NCI-H2227 treated with DMSO at 0.1 percent for 48 hours (cell line): ENCODE measurements at places on chromosomes 11 and 22.

- DNase-seq = no peak
These were observed 536 bp downstream of the YWHAH start for GRCh38 chr22:31944700-31945442.

DNA sequence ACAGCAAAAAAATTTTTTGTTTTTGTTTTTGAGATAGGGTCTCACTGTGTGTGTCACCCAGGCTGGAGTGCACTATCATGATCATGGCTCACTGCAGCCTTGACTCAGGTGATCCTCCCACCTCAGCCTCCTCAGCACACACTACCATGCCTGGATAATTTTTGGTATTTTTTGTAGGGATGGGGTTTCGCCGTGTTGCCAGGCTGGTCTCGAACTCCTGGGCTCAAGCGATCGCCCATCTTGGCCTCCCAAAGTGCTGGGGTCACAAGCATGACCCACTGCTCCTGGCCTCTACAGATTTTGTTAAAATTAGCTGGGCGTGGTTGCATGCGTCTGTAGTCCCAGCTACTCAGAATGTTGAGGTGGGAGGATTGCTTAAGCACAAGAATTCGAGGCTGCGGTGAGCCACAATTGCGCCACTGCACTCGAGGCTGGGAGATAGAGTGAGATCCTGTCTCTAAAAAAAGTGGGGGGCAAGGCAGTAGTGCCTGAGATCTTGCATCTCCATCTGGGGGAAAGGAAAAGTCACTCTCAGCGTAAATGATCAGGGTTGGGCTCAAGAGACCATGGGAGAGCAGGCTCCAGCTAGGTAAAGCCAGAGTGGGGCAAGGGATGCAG is 10.6 kb upstream of the DGKZ start:
- DNase-seq = no peak

DNA sequence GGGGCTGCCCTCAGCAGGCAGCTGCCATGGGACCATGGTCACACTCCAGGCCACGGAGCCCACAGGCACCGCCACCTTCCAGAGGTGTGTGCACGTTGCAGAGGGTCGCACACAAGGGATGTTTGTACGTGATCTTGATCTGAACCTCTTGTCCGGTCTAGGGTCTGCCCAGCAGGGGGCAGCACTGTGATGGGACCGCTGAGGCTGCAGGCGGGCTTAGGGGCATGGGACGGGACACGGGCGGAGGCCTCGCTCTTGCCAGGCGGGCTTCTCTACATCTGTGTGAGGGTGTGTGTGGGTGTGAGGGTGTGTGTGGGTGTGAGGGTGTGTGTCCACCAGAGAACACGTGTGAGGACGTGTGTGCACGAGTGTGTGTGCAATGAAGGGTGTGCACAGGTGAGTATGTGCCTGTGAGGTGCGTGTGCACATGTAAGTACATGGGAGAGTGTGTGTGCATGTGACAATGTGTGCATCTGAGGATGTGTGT is 52.4 kb downstream of the CACNA1I start:
- DNase-seq = no peak

DNA sequence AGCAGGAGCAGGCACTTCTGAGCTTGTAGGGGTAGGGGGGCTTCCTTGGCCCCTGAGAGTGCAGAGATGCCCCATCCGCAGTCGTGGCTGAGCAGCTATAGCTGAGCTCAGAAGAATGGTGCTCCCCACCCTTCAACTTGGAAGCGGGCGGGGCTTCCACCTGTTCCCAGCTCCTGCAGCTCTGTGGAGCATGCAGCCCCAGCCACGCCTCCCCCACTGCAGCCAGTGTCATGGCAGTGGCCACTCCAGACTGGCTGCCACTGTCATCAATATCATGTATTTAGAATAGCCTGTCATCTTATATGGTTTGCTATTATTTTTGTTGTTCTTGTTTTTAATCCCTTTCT is 213.1 kb downstream of the LRRC4C start:
- DNase-seq = no peak

GRCh38 chr11:60914633-60915247 is 782 bp downstream of the TMEM109 start:
- no peak for DNase-seq

DNA sequence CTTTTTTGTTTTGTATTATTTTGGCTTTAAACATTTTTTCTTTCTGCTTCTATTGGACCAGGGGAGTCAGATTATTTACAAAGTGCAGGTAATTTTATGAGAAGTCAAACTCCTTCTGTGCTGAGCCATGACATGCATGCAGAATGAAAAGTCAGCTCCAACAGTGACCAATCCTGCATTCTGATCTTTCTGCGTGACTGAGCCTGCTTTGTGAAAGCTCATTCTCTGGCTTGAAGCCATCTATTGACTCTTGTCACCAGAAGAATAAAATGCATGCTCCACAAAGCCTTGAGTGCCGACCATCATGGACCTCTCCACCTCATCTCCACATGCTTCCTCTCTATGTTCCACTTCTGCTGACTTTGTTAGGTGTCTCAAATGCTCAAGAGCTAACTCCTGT is 50.2 kb downstream of the MIAT start:
- DNase-seq = no peak

DNA sequence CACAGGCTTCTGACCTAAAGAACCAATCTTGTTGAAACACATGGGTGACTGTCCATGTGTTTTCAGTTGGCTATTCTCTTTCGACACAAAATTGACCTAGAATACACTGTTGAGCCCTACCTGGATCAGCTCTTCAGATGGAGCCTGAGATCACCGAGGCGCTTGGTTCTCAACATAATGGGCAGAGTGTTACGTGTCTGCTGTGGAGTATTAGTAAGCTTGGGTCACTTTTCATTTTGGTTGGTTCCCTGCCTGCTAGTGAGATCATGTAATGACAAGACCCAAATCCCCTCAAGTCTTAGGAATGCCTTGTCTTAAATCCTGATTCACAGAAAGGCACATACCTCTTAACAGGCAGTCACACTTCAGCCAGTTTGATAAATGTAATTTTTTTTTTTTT is 8.7 kb downstream of the MED19 start:
- no peak for DNase-seq

DNA sequence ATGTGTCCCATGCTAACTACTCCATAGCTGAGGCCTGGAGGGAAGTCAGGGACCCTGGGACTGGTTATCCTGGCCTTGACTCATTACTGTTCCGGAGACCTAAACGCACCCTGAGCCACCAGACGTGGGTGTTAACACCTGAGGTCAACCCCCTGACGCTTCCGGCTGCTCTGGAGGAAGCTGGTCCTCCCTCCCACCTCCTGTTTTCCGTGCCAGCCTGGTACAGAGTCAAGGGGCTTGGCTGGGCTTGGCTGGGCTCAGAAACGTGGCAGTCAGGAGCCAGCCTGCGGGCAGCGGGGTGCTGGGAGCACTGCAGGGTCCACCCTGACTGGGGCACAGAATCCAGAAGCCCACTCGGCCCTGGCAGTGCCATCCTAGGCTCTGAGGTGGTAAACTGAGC is 2.6 kb downstream of the TMPRSS4 start:
- no peak for DNase-seq

GRCh38 chr22:38258895-38259294 is 13.9 kb downstream of the TMEM184B start:
- no peak for DNase-seq

DNA sequence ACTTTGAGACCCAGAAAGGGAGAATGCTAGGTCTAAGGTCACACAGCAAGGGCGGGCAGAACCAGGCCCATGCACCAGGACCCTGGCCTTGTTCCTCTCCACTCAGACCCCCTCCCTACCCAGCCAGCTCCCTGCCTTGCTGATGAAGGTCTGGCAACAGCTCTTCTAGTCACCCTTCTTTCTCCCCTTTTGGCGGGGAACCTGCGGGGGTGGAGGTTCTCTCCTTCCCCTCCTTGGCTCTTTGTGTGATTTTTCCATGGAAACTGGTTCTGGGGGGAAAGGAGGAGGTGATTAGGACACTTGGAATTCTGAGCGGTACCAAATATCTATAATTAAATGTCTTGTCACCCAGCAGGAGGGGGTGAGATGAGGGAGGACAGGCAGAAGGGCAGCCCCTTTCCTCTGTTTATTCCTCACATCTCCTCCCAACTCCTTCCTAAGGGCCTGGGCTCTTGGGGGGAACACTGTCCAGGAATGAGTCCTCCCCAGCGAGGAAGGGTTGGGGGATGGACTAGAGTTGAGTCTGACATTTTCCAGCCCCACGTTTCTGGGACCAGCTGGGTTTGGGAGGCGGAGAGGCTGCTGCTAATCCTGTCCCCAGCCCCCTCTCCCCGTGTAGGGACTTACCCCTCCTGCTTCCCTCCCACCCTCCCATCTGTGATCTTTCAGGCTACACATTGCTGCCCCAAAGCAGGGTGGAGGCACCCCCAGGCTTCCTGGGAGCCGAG is 7.4 kb downstream of the ARHGEF17 start:
- DNase-seq = peak; percentile 30

DNA sequence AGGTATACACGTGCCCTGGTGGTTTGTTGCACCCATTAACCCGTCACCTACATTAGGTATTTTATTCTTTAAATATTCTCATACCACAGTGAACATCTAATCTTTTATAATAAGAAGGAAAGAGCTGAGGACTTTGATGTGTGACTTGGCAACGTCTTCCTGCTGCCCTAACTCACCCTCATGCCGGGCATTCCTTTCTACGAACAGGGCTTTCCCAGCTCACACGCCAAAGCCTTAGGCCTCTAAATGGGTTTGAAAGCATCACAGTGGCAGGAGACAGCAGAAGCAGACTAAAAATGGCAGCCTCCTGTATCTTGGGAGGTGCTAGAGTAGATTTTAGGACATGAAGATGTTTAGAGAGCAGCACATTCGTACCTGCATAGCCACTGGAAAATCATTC is 52.6 kb downstream of the CLTCL1 start:
- no peak for DNase-seq

GRCh38 chr22:50101870-50102565 is 12.2 kb downstream of the MOV10L1 start:
- DNase-seq = no peak

GRCh38 chr11:48087974-48088681 is 107.8 kb downstream of the PTPRJ start:
- DNase-seq = no peak

GRCh38 chr11:9158898-9159391 is 67.5 kb upstream of the SCUBE2 start:
- DNase-seq = no peak

GRCh38 chr11:95908826-95909225 is 15.1 kb downstream of the MTMR2 start:
- no peak for DNase-seq

- DNase-seq = no peak
These were observed 802.4 kb downstream of the TBC1D22A start for GRCh38 chr22:47564651-47565434.

GRCh38 chr11:36280531-36280930 is 8.7 kb downstream of the COMMD9 start:
- DNase-seq = no peak

DNA sequence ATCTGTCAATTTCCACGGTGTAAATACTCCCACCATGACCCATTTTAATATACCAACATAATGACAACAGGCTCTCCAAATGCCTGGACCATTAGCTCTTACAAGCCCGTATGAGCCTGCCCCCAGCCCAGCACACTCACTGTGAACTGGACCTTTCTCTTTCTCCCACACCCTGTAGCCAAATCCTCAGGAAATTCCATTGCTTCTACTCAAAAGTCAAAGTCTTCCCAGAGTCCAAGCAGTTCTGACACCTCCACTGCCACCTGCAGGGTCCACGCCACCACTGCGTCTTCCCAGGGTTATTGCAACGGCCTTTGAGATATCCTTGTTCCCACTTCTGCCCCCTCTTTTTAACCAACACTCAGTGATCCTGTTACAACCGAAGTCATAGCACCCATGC is 110.1 kb upstream of the ASPHD2 start:
- DNase-seq = no peak

GRCh38 chr11:128480665-128481064 is 106.7 kb downstream of the ETS1 start:
- DNase-seq = no peak

DNA sequence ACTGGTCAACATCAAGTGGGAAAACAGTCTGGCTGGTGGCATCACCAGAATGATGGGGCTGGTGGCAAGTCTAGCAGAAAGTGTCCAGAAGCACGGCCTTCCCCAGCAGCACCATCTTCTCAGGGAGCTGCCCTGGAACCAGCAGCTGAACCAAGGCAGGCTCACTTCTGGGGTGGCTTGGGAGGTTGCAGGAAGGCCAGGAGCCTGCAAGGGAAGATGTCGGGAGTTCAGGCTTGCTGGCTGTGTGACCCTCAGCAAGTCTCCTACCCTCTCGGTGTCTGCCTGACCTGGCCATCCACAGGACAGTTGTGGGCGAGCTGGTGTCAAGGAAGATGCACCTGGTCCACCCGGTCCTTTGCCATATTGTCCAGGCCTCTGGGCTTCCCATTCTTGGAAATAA is 2.3 kb upstream of the PNPLA5 start:
- no peak for DNase-seq

DNA sequence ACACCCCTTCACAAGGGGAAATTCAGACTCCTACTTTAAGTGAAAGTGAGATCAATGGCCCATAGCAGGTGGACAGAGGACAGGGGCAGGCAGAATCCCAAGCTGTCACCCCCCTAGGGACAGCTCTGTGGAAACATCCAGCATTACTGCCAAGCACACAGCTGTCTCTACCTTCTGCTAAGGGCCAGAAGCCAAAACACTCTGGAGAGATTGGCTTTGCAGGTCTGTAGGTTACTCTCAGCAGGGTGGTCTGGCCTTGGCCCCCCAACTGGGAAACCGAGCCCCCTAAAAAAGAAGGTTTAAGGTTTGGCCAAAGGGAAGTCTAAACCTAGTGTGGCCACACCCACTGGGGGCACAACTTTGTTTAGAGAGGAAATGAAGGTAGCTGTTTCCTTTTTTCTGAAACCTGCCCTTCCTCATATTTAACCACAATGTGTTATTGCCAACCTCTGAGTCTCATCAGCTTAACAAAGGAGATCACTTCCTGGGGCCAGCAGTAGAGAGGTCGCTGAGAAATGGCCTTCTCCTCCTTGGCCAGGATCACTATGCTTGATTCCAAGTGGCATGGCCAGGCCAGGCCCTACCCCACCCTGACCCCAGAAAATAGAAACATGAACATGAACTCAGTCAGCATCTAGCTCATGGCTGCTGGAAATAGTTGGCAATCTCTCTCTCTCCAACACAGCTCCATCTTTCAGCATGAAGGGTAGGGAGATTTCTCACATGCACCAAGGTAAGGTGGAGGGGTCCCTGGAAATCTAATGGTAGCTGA is 25.9 kb upstream of the SCARF2 start:
- no peak for DNase-seq

- DNase-seq = no peak
These were observed 166.4 kb downstream of the KIRREL3 start for GRCh38 chr11:126834149-126834548.

GRCh38 chr11:18457450-18457849 is 1.8 kb downstream of the LDHAL6A start:
- DNase-seq = no peak
